ENCODE measurements at places on chromosomes 1 and 21. TPM values are rescaled to one million over a fixed set of nuclear protein-coding genes. Genes with fewer than 3 reads are reported as not detected.

GRCh38 chr1:64195081-64195395 lies 8.4 kb upstream of the UBE2U start:
- no peak for DNase-seq

- no peak for DNase-seq
Measured at GRCh38 chr1:25064465-25065240, 134.6 kb upstream of the RUNX3 start.

DNA sequence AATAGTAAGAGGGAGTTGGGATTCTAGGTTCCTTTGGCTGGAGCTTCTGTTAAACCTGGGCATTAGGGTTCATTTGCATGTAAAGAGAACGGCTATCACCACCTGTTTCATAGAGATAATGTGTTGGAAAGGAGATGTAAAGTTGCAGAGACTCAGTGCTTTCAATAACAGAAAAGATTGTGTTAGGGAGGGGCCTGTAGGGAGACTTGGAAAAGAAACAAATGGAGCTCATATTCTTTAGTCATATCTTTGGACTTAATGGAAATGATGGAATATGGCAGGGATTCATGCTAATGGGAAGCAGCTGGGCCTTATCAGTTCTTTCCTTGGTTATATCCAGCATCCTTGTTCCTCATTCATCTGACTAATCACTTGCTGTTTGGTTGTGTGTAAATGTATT lies 144.9 kb downstream of the CD247 start:
- no peak for DNase-seq

DNA sequence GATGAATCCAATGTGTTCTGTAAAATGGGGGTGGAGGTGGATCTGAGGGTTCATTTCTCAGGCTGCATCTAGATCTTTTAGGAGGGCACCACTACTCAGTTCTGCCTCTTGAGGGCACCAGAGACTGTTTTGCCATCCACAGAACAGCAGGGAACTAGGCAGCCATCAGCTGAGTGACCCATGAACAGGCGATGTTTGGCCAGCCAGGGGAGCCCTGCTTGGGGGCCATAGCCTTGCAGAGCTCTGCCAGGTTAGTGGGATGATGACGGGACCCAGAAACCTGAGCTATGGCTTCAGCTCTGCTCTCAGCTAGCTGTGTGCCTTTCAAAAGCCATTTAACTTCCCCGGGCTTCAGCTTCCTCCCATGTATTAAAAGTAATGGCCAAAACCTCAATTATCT lies 13.4 kb upstream of the NOS1AP start:
- peak; percentile 45 for DNase-seq

Gene COL9A2
- polyA plus RNA-seq = 11.0 TPM

All from large intestine (tissue), 12 donors.